ENCODE measurements at places on chromosomes 5 and 9.

DNA sequence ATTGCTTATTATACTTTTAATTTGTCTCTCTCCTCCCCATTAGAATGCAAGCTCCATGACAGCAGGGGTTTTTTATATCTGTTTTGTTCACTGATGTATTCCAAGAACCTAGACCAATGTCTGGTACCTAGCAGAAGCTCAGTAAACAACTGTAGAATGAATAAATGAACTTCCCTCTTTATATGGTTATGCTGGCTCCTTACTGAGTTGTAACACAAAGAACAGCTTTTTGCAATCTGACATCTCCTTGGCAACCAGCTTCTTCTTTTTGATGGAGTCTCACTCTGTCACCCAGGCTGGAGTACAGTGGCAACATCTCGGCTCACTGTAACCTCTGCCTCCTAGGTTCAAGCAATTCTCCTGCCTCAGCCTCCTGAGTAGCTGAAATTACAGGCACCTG is 13.6 kb downstream of the TRMO start:
- no peak for DNase-seq

DNA sequence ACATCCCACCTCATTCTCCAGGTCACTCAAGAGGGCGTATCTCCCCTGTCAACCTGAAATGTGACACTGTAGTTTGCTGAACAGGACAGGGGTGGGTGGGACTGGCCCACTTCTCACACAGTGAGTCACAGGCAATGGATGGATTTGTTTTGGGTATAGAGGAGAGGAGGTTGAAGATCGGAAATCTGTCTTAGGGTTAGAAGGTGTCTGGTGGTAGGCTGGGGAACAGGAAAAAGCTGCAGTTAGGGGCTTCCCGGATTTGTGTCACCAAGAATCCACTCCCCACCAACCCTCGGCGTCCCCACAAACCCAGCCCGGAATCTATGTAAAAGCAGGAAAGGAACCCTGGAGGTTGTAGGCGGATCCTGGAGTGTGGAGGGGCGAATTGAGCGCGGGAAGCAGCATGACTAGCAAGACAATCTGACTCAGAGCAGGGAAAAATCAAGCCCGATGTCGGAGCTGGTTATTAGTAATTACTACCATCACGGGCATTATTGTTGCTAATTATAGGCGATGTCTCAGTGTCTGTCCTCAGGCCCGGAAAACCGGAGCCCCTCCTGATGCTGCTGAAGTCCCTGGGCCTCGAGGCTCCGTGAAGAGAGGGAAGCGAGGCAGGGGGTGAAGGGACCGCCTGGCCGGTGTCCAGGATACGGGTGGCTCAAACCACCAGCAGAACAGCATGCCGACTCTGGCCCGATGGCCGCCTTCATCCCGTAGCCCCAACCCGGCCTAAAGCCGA is 1.7 kb upstream of the IRX1 start:
- DNase-seq: peak; percentile 6

DNA sequence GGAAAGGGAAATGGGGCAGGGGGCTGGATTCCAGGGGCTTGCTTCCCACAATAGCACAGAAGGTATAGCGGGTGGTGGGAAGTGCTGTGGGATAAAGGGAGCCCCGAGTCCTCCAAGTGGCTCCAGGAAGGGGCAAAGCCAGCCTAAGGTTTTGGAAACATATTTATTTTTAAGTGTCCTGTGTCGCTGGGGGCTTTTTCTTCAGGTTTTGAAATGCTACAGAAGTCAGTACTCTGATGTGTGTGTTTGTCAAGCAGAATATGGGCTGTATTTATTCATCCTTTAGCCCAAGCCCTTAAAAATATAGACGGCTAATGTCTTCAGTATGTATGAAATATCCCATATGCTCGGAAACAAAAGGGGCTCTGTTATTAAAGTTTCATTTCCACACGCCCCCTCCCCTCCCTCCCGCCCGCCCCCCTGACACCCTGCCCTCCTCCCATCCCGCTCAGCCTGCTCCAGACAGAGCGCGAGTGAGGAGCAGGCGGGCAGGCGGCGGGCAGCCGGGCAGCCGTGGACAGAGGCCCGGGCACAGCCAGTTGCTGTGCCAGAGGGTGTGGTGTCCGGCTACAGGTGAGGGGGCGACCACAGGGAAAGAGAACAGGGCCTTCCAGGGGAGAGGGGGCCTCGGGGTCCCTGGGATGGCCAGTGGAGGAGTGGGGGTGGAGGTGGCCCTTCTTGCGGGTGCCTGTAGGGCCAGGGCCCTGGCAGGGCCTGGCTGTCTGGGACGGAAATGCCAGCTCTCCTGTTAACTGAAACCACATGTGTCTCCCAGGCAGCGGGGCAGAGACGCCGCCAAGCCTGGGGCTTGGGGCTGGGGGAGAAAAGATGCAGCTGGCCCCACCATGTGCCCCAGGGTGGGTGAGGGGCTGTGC is 39.6 kb upstream of the SYNPO start:
- DNase-seq: no peak

GRCh38 chr9:34712140-34712539 is 2.2 kb upstream of the CCL21 start:
- no peak for DNase-seq

- no peak for DNase-seq
Observed at GRCh38 chr5:3265936-3266335, 329.7 kb upstream of the IRX1 start.

GRCh38 chr5:108747774-108748400 is at the start of gene FER:
TSS of gene FER (plus strand) at chr5:108747897. CDS start at chr5:108798183, 50,286 bp downstream.
- peak; percentile 82 for DNase-seq

DNA sequence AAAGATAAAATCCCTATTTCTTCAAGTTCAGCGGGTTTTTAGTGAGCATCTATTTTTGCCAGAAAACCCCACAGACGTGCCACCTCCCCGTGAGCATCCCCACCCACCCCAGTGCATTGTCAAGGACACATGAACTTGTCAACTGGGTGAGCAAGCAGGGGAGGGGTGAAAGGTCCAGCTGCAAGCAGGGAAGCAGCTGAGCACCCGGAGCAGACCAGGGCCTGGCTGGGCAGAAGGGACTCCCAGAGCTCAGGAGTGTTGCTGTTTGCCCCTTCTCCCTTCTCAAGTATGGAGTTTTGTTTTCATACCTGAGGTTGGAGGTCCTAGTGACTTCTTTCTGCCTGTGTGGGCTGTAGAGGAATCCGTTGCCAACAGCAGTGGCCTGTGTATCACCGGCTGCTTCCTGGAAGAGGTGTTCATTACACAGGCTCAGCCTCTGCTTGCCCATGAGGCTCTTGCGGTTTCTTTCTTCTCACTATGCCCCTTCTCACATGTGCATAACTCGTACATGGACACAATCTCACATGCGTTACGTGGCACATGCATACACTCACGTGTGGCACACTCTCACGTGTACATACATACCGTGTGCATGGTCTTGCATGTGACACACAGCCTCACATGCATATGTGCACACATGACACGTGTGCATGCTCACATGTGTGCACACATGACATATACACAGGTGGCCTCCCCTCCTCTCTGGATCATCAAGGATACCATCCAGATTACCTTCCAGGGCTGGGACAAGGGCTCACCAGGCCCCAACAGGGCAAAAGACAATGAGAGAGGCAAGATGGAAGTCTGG is 126.7 kb downstream of the MVB12B start:
- DNase-seq: no peak

GRCh38 chr5:131926168-131926567 is 19.3 kb downstream of the MEIKIN start:
- no peak for DNase-seq

DNA sequence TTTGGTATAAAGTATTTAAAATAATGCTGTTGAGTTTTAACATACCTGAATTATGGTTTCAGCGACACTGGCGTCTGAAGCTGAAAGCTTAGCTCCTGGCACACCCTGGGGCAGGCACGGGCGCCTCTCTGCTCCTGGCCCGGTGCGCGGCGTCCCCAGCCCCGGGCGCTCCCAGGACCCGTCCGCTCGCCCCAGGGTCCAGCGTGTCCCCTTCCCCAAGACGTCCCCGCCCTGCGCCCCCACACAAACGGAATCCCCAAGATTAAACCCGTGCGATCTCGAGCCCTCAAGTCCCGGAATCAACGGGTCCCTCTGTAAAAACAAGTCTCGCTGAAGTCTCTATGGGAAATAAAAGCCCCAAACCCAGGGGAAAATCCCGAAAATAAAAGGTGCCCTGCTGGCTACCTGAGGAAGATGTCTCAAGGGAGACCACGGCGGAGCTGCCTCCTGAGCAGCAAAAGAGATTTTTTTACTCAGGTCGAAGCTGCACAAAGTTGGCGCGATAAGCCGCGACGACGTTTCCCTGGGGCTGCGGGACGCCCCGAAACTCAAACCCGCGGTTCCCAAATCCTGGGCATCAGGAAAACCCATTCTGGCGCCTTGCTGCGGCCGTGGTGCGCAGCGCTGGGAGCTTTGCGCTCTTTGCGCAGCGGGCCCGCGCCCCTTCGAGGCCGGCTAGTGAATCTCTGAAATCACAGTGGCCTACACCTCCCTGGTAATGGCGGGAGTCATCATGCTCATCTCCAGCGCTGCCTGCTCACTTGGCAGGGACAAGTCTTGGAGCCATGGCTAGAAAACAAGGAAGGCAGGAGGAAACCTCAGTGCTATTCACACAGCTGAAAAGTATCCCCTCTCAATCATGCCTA is 6.3 kb upstream of the IFNA8 start:
- DNase-seq: no peak

- peak; percentile 79 for DNase-seq
Observed at GRCh38 chr9:128191406-128192046, at the start of gene CIZ1. TSS of gene CIZ1 (minus strand) at chr9:128191572. CDS start at chr9:128190857, 715 bp downstream.

- DNase-seq: no peak
Observed at GRCh38 chr9:111068383-111068730, 30.1 kb upstream of the LPAR1 start.
